Activated effector memory CD4-positive, alpha-beta T cell treated with anti-CD3 and anti-CD28 coated beads, Interleukin-2, amount 50 U/mL, for 16 hours (primary cell): ENCODE measurements at places on chromosomes 4 and X.

DNA sequence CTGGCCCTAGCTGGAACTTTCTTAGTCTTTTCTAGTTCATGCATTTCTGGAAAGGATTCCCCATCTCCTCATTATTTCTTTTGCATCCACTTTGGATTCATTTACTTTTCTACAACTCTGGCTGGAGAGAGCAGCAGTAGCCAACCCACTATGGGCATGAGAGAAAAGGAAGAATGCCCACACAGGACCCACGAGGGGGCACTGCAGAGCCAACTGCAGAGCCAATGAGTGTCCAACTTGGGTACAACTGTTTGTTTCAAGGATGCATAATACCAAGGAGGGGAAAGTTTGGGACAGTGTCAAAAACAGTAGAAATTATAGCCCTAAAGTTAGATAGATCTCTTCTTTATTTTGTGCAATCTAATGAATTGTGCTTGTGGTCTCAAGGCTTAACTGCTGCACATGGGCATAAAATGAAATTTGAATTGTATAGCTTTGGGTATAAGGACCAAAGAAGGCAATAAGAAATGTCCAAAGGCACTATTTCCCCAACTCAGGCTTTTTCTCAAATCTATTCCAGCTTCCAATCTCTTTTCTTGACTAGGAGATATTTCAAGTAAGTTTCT lies 230.6 kb downstream of the NSUN7 start:
- DNase-seq: no peak

DNA sequence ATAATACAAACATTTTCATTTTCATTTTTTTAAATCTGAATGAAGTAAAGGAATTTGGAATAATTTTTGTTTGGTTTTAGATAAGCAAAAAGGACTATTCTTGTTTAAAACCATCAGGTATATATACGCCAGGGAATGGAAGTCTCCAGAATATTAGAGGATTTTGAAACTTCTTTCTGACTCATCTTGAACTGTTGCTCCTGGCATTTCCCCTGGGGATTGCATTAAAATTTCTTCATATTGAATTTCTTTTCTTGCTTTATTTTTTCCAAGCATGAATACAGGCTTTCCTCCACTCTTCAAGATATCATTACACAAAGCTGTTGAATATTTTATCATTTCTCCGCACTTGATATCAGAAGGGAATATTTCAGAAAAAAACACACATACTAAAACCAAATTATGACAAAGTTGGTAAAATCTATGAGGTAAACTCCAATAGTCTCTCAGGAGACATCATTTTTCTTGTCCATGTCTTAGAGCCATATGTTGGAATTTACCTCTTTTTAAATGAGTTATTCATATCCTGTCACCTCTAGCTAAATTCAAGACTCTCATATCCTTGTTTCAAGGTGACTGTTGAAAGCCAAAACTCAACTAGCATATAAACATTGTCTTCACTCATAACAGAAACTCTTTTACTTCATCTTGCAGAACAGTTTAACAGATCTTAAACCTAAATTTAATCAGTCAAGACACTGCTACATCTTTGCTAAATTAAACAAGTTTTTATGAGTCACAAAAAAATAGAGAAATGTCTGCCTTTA lies 20.7 kb upstream of the CSN1S1 start:
- no peak for DNase-seq

GRCh38 chr4:113534711-113535110 lies 226.8 kb downstream of the CAMK2D start:
- DNase-seq: no peak

DNA sequence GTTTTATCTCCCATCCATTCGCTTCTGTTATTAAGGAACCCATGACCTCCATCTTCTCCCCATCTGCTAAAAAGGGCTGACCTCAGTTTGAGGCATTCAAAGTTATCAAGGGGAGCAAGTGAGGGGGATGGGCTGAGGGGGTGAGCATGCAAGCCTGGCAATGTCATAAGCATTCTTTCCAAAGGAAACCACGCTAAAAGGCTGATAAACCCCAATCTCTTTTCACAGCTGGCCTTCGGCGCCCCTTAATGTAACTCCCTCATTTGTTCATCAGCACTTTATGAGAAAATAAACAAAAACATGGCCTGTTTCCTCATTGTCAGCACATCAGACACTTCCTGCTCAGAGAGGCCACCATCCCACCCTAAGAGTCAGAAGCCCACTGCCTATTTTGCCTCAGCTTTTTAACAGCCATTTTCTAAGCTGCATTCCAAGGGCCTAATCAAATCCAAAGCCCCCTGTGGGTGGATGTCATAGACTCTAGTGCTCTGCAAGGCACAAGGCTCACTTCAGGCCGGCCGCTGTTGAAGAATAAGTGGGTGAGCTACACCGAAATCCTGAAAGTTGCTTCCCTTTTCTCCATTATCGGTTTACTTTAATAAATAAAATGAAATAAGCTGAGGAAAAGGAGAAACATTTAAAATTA lies 92.0 kb upstream of the SRD5A3 start:
- DNase-seq: no peak

DNA sequence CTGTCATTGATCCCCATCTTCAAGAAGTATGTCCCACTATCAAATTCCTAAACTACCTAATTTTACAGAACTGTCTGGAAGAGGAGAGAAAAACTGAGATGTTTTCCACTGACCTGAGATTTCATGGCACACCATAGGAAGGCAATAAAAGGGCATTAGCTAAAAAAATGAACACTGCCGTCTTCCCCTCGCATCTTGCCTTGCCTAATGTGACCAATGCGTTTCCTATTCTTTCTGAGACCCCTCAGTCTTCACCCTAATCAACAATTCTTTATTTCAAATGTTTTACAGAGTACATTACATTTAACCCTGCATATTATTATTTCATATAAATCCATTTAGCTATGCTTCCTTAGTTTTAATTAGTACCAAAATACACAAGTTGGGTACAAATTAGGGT lies 43.6 kb downstream of the ZNF827 start:
- DNase-seq: no peak

GRCh38 chrX:13540602-13541001 lies 28.8 kb upstream of the EGFL6 start:
- no peak for DNase-seq

- peak; percentile 93 for DNase-seq
These were observed 2.3 kb downstream of the JADE1 start for GRCh38 chr4:128811571-128812441.

GRCh38 chrX:42107495-42108488 lies 184.4 kb upstream of the CASK start:
- no peak for DNase-seq

DNA sequence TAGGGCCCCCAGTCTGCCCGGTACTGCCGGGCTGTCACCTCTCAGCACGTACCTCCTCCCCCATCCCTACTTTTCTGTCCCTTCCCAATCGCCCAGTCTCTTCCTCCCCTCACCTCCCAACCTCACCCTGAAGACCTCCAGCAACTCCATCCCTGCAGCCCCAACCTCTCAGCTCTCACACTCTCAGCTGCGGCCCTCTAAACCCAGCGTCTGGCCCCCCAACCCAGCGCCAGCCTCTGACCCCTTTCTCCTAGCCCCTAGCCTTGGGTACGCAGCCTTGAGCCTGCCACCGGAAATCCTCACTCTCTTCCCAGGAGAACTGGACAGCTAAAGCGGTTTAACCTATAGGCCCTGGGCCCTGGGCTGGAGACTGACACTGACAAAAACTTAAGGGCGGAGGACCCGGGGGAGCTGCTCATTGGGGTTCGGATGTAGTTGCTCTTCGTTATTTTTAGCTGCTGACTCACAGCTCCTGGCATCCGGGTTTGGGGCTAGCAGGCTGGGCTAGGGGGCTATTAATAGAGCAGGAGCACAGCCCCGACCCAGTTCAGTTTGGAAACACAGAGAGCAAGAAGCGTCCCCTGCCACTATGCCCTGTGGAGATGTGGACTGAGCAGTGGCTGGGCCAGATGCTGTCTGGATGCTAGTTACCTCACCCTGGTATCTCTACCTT lies 9.6 kb upstream of the DLG3 start:
- peak; percentile 64 for DNase-seq
